IPS DF 6.9 (cell line): ENCODE measurements at places on chromosomes 11 and 22.

- no peak for DNase-seq
Observed at GRCh38 chr11:46326813-46327416, 20.3 kb upstream of the DGKZ start.

DNA sequence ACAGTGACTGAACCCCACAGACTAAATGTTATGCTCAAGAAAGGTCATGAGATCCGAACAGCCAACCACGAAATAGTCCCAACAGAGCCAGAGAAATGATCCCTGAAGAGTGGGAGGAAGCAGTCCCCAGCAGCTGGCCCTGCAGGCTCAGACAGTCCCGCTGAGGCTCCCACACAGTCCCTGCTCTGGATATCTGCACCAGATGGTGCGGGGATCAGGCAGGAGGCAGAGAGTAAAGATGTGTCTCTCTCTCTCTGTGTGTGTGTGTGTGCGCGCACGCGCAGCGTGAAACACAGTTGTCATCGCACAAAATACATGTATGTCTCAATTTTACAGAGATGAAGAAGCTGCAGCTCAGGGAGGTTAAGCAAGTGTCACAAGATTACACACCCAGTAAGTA lies 27.9 kb downstream of the GUCY1A2 start:
- no peak for DNase-seq

DNA sequence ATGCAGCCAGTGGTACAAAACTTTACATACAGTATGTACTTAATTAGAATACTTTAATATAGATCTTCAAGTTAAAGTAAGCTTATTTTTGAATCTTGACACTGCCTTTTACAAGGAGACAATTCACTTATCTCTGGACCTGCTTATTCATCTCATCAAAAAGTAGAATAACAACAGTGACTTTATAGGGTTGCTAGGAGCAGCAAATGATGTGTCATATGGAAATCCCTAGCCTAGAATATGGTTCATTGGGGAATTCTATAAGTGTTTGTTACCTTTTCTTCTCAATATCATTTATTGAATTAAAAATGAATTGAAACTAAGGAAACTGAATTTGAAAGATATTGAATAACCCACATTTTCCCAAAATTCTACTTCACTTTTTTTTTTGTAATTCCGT lies 45.0 kb upstream of the FIBIN start:
- DNase-seq, result no peak

GRCh38 chr22:30754971-30755758 lies 60.5 kb downstream of the OSBP2 start:
- DNase-seq, result peak; percentile 45

DNA sequence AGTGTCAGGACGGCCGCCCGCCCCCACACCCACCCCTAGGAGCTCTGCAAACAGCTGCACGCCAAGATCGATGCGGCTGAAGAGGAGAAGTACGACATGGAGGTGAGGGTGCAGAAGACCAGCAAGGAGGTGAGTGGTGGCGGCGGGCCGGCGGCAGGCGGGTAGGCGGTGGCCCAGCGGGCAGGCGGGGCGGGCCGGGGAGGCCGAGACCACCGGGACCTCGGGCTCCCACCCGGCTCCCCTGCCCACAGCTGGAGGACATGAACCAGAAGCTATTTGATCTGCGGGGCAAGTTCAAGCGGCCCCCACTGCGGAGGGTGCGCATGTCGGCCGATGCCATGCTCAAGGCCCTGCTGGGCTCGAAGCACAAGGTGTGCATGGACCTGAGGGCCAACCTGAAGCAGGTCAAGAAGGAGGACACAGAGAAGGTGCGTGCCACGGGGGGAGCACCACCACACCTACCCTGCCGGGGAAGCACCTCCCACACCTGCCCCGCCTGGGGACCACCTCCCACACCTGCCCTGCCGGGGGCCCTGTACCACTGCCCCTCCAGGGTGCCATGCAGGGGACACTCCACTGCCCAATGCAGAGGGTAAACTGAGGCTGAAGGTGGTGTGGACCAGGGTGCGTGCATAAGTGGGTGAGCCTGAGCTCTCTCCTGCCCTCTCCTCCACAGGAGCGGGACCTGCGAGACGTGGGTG lies 2.1 kb downstream of the TNNI2 start:
- no peak for DNase-seq

DNA sequence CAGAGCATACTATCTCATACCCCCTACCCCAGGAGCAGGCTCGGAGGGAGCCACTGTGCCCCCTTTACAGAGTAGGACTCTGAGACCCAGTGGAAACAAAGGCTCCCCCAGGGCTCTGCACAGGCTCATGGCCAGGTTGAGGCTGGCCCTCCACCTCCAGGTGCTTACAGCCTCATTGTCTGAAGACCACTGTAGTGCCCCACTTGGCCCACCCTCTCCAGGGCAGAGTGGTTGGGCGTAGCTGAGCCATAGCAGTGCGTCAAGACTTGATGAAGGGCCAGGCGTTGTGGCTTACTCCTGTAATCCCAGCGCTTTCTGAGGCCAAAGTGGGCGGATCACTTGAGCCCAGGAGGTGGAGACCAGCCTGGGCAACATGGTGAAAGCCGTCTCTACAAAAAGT lies 1.7 kb downstream of the ANKRD13D start:
- no peak for DNase-seq

GRCh38 chr11:34308913-34309585 lies 48.8 kb downstream of the ABTB2 start:
- DNase-seq, result no peak

GRCh38 chr11:121221496-121222200 lies 70.9 kb upstream of the SC5D start:
- no peak for DNase-seq

DNA sequence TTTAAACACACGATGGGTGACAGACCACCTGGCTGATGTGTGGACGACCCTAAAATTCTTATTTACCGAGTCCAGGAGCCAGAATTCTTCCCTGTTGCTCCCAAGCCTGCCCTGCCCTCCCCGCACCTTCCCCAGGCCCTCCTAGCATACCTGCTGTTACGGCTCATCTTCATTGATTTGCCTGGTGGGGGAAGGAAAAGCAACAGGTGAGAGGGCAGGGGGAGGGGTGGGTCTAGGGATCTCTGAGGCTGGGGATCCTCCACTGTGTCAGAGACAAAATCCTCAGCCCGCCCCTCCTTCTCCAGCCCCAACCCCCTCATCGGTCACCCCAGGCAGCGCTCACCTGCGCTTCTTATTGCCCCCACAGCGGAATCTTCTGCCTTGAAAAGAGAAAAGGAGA lies 4.0 kb downstream of the FXYD2 start:
- DNase-seq, result no peak

- no peak for DNase-seq
Observed at GRCh38 chr11:110972640-110973039, 260.4 kb upstream of the ARHGAP20 start.

GRCh38 chr22:38423512-38424503 lies 31.2 kb downstream of the KCNJ4 start:
- no peak for DNase-seq

DNA sequence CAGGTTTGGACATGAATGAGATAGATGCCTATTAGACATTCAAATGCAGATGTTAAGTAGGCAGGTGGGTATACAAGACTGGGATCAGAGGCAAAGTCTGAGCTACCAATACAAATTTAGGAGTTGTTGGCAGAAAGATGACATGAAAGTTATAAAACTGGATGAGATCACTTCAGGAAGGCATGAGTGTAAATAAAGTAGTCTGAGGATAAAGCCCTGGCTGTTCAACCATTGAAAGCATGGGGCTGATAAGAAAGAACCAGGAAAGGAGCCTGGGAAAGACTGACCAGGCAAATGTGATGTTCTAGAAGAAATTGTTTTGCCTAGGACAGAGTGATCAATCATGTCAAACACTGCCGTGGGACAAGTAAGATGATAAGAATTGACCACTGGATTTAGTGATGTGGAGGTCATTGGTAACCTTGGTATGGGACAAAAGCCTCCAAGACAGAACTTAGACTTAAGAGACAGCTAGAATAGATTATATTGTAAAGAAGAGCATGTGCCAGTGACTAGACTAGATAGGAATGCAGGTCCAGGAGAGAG lies 98.5 kb downstream of the EHF start:
- no peak for DNase-seq

DNA sequence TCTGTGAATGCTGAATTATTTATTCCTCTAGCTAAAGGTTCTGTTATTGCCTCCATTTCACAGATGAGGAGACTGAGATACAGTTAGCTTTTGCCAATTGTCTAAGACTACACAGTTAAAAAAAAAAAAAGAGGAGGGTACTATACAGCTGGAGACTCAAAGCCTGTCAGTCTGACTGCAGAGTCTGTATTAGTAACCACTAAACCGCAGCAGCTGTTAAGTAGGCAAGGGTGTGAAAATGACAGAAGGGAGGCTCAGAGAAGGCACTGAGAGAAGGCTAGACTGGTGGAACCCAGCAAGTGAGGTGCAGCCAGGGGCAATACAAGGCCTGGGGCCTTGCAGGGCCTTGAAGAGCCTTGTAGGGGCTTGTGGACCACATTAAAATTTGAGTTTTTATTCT lies 181.2 kb downstream of the CSNK2A3 start:
- DNase-seq, result no peak

DNA sequence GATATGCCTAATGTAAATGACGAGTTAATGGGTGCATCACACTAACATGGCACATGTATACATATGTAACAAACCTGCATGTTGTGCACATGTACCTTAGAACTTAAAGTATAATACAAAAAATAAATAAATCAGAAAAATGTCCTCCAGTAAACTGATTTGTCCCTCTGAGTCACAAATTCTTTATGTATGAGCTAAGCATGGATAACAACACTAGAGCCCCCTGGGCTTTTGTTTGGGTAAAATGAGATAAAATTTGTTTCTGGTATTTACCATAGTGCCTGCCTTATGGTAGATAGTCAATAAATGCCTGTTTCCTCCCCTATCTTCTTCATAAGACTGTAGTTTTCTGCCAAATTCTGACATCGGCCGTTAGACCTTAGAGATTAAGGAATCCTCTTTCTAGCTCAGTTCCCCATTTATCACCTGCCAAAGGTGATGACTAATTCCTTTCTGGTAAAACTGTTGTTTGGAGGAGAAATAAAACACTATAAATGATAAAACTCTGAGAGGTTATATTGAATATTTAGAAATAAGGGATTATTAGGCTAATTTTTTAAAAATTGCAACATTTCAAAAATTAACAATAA lies 43.6 kb upstream of the LUZP2 start:
- no peak for DNase-seq

- DNase-seq, result no peak
Observed at GRCh38 chr11:115887316-115887715, 383.1 kb upstream of the CADM1 start.

- DNase-seq, result no peak
Observed at GRCh38 chr11:113334183-113334582, 19.8 kb downstream of the TTC12 start.

DNA sequence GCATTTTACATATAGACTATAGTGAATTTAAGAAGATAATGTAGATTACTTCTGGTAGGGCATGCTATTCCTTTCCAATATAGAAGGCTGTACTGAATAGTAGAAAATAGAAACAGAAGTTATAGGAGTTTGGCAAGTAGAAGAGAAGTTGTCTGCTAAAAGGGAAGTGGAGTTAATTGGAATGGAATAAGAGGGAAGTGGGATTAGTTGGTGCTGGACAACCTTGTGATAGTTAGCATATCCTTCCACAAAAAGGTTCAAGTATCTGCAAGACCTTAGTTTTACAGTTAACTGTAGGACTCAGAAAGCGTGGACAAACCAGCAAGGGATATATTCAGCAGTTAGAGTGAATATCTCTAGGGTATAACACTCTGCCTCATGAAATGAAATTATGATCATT lies 185.5 kb downstream of the SWAP70 start:
- DNase-seq, result no peak

- no peak for DNase-seq
Observed at GRCh38 chr11:130474637-130475400, 26.4 kb downstream of the ADAMTS15 start.

DNA sequence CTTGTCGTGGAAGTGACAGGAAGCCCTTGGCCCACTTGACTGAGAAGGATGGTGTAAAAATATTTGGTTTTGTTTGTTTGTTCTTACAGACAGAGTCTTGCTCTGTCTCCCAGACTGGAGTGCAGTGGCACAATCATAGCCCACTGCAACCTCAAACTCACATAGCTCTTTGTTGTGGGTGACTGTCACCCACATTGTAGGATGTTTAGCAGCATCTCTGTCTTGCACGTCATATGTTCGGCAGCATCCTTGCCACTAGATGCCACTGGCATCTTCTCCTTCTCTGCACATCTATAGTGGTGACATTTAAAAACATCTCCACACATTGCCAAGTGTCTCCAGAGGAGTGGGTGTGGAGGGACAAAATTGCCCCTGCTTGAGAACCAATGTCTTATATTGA lies 56.8 kb downstream of the PRR5L start:
- no peak for DNase-seq

GRCh38 chr22:50014053-50014501 lies 1.5 kb upstream of the IL17REL start:
- no peak for DNase-seq

GRCh38 chr11:129302386-129303101 lies 73.1 kb upstream of the BARX2 start:
- DNase-seq, result no peak

DNA sequence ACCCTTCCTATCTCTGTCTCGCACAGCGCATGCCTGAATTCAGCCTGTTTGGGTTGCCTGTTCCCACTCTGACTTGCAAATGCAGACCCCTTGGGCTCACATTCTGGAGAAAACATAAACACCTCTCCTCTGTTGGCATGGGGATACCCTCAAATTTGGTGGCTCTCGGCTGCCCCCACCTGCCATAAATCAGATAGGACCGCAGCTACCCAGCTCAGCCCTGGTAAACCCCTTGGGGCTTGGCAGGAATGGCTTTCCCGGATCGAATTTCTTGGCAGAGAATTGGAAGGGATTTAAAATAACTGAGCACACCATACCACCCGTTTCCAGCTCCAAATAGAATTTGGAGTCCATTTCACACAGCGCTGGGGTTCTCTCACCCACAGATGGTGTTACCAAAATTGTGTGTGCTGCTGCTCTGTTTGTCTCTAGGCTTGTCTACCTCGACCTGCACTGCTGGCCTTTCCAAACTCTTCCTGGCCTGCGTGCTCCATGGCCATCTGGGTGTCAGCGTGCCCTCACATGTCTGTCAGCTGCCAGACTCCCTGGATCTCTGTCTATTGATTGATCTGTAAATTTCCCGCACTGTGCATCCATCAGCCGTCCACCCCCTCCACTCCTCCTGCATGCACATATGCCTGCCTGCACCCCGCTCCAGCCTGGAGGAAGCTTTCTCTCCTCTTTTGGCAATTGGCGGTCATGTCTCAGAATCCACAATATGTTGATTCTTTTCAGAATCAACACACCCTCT lies 134.0 kb downstream of the NTM start:
- DNase-seq, result peak; percentile 58

DNA sequence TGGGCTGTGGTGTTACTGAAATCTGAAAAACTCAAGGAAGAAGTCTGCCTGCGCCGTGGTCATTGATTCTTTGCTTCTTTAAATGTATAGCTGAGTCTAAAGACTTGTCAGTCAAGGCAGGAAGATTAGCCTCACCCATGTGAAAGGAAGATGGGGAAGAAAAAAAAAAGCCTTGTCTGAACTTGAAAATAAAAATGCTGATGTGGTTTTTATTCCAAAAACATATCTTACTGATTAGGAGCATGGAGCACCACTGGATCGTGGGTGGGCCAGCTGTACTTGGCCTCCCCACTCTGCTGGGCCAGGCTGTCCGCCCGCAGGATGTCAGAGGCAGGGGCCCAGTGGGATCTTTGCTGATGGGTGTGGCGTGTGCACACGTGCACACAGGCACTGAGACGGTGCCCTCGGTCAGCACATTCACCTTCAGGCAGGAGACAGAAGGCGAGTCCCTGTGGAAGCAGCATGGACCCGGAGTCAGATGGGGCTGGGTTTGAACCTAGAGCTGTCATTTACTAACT lies 111.9 kb downstream of the WNT7B start:
- DNase-seq, result no peak
